ENCODE measurements at places on chromosomes 3 and 15. TPM values are rescaled to one million over a fixed set of nuclear protein-coding genes. Genes with fewer than 3 reads are reported as not detected.

DNA sequence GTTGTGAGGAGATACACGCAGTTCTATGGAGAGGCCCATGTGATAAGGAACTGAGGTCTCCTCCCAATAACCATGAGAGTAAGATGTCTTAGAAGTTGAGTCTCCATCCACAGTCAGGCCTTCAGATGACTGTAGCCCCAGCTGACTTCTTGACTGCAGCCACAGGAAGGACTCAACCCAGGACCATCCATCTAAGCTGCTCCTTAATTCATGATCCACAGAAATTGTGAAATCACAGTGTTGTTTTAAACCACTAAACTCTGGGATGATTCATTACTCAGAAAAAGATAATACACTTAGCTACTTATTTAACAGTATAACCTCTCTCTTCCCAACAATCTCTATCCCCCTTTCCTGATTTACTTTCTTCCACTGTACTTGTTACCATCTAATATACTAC is 173.3 kb downstream of the ALDH1A2 start:
- DNase-seq: no peak

Gene EFHB
- total RNA-seq: 0.76 TPM

DNA sequence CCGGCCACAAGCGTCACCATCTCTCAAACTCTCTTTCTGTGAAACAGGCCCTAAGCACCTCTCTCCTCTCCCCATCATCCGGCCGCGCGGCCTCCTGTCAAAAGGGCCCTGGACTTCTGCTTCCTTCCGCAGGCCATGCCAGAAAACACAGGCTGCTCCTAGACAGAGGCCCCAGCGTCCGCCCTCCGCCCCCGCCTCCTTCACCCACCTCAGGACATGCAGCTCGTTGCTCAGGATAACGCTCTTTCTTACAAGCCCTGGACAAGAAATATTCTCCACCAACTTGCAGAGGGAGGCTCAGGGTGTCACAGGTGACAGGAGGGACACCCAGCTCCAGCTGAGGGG is 212.0 kb downstream of the XXYLT1 start:
- peak; percentile 77 for DNase-seq

- no peak for DNase-seq
Observed at GRCh38 chr3:164179110-164179774, 899.1 kb downstream of the SI start.

GRCh38 chr3:195900436-195901355 is 7.7 kb downstream of the TNK2 start:
- peak; percentile 73 for DNase-seq

DNA sequence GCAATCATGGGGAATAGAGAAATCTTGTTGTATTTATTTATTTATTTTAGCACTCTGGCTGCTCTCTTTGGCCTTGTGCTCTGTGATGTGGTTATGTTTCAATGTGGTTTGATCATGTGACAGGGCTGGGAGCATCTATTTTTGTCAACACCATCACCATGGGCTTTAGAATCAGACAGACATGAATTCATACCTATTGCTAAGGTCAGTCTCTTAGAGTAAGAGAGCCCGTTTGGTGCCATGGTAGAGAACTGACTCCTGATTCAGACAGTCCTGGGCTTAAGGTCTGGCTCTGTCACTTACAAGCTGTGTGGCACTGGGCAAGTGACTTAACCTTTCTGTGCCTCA is 157.0 kb downstream of the RYR3 start:
- DNase-seq: no peak

- DNase-seq: peak; percentile 65
Observed at GRCh38 chr15:34588046-34588674, 4.7 kb upstream of the GOLGA8B start.

GRCh38 chr3:63864008-63864964 is 619 bp downstream of the ATXN7 start:
- peak; percentile 40 for DNase-seq

Gene SAMMSON
- total RNA-seq: not detected

DNA sequence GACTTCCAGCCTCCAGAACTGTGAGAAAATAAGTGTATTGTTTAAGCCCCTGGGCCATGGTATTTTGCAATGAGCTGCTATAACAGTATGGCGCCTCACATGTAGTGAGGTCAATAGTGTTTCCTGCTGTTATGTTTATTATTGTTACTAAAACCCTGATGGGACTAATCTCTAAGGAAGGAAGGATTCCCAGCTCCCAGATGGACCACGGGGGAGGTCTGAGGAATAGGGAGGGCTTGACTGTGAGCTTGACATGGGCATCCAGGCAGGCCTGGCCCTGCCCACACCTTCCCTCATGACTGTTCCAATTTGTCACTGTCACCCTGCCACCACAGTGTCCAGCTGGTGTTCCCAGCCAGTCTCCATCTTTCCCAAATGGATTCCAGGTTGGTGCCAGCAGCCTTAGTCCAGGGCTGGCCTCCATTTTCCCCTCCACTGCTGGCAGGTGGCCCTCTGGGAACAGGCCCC is 14.5 kb upstream of the SLC41A3 start:
- DNase-seq: no peak

GRCh38 chr3:126555795-126556636 is 2.7 kb downstream of the C3orf22 start:
- peak; percentile 5 for DNase-seq

GRCh38 chr3:62228467-62228866 is 144.9 kb downstream of the FEZF2 start:
- DNase-seq: no peak

DNA sequence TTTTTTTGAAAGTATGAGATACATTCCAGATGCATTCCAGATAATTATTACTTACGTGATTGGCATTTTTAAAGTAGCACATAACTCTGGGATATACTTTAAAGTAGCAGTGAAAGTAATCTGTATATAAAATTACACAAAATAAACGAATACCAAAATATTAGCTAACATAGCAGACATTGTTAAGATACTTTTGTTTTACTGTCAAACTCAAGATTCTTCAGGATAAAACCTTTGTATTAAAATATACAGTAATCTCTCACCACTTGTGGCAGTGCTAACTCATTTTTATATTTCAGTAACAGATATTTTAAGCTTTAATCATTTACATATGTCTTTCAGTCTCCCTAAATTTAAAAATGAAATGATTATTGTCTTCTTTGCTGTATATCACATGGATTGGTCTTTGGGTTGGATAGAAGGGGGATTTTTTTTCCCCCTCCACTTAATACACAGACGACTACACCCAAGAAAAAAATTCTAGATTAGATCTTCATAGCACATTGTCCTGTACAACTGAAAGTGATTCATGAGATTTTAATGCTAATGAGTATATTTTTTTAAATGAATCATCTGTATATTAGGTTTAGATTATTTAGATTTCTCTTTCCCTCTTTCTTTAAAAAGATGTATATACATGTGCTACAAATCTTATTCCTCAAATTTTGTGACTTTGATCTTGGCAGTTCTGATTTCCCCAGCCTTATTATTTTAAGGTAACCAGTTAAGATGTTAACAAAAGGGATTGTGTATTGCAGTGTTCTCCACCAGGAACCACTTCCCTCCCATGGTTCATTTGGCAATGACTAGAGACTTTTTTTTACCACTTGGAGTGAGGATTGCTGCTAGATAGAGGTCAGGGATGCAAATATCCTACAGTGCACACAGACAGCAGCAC is 24.5 kb upstream of the EBLN2 start:
- no peak for DNase-seq

Gene DOCK3
- 3.8 TPM for total RNA-seq

DNA sequence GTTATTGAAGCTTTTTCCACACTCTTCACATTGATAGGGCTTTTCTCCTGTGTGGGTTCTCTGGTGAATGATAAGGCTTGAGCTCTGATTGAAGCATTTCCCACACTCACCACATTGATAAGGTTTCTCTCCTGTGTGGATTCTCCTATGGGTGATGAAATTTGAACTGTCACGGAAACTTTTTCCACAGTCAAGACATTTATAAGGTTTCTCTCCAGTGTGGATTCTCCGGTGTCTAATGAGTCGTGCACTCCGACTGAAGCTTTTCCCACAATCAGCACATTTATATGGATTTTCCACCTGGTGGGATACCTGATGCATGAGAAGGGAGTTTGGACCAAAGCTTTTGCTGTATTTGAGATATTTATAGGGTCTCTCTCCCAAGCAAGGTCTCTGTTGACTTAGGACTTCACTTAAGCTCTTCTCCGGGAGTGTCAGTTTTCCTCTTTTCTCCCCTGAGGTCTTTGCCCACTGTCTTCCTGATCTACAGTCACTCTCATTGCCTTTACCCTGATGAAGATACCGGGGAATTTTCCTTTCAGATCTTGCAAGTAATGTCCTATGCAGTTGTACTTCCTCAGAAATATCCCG is 9.4 kb downstream of the ZSCAN29 start:
- DNase-seq: no peak

DNA sequence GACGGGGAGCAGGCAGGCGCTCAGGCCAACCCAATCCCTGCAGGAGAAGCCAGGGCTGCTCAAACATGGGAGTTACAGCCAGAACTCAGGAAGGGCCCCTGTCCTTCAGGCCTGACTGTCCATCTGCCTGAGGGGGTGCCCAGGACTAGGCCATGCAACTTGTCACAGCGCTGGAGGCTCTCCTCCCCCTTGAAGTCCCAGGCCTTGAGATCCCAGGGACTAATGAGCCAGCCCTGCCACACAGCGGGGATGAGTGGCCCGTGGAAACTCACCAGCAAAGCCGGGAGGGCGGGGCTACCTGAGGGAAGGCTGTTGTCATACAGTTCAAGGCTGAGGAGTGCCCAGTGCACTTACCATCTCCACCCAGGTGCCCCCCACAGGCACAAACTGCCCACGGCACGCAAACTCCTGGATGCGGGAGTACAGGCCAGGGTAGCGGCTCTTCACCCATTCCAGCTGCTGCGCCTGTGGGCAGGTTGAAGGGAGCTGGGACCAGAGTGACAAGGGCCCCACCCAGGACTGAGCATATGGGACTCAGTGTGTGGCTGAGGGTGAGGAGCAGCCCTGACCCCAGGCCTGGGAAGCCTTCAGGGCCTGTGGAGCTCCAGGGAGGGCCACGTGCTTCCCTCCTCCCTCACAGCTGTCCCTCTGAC is 6.3 kb downstream of the MAN2C1 start:
- DNase-seq: no peak

Gene HSPBAP1
- 6.3 TPM for total RNA-seq

Gene CLDN11
- total RNA-seq: 9.4 TPM

DNA sequence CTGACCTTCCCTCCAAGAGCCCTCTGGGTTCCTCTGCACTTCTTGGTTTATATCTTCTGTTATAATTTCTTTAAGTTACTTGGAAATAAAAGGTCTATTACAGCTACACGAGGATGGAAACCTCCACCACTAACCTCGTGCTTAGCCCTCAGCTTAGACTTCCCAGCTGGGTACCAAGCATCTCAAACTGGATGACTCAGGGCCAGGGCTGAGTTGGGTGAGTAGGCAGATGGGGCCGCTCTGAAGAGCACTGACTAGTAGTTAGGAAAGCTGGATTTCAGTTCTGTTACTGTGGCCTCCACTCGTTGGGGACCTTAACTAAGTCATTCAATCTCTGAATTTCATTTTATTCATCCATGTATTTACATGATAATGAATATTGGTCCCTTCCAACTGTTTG is 1036.6 kb downstream of the IGSF11 start:
- no peak for DNase-seq

DNA sequence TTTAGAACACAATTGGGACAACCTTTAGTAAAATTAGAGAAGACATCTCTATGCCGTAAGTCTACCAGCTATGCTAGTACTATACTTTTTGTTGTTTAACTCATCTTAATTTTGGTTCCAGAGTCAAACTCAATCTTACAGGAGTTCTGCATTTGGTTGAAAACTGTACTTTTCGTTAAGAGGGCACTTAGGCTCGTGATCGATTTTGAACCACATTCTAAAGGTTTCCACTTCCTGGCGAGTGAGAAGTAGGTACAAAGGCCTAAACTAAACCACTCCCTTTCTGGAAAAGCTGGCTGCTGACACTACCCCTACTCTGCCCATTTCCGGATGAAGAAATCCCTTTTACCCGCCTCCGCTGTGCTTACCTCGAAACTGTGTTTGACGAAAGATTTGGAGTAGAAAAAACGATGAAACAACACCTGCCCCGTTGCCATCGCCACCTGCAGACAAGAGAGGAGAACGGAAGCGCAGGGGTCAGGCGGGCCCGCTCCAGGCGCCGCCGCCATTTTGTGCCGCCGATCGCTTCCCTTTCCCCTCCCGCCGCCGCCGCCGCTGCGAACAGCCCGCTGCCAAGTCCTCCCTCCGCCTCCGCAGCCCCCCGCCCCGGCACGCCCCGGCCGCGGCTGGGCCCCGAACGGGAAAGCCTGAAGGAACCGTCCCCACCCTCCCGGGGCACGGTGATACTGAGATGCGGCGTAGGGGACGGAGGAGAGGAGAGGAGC is 748 bp downstream of the CCNL1 start:
- peak; percentile 76 for DNase-seq

GRCh38 chr3:59979542-59979941 is 929.7 kb upstream of the CFAP20DC start:
- no peak for DNase-seq

- no peak for DNase-seq
Observed at GRCh38 chr15:36832774-36833463, 253.5 kb downstream of the CDIN1 start.

Gene DNAH12
- total RNA-seq: 0.03 TPM

DNA sequence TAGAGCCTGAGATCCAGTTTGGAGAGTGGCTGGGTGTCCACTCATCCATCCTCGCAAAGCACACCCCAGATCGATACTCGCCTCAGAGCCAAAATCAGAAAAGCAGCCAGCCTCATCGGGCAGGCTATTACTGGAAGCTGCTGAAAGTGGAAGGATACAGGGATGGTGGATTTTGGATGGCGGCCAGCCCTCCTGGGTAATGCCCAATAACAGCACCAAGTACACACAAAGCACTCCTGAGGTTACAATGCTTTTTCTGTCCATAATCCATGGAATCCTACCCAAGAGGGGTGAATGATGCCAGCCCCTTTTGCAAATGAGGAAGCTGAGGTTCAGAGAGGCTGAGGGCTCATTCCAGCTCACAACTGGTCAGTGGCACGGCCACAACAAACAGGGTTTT is 93.1 kb upstream of the SLC6A11 start:
- no peak for DNase-seq

GRCh38 chr3:8996681-8997121 is 33.4 kb upstream of the RAD18 start:
- peak; percentile 47 for DNase-seq

Gene CDC25A
- 0.65 TPM for total RNA-seq

DNA sequence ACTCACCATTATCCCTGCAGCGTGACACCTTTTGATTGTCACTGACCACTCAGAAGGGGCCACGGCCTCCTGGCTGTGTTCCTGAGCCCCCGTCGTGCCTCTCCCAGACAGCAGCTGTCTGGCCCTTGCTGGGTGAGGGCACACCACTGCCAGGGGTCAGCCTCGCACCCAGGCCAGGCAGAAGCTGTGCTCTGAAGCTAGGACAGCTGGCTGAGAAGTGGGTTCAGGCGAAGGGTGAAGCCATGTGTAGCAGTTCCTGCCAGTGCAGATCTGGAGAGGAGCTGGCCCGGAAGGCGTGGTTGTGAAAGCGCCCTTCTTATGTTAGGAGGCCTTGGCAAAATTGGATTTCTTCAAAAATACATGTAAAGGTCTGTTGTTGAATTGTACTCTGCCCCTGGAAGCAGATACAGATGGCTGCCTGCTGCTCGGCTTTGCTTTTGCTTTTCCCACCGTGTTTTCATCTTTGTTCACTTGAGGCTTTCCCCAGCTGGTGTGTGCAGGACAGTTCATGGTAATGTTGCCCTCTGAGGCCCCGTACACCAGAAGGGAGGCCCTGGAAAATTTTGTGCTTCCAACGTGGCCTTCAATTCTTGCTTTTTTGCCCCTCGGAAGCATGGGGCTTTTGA is 49.1 kb downstream of the KLHL25 start:
- DNase-seq: no peak

Data from left cardiac atrium (tissue), 4 donors.